ENCODE measurements at places on chromosomes 3 and 15.

DNA sequence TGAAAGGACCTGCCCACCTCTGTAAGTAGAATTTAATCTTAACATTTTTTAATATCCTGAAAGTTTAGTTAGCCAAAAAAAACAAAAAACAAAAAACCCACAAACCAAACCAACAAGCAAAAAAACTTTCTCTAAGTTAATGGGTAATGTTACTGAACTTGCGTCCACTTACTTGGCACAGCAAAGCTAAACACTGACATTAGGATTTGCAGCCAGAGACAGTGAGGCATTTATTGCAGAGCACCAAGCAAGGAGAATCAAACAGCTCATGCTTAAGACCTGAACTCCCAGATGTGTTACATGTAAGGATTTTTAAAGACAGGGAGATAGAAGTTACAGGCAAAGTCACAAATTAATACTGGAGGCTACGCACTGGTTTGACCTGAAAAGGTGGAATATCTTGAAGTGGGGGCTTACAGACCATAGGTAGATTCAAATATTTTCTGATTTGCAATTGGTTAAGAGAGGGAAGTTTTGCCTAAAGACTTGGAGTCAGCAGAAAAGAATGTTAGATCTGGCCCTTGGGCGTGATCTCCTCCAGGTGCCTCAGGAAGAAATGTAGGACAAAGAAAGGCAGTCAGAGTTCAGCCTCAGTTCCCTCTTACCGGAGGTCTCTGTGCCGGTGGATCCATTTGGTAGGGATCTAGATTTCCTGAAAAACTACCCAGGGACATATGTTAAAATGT is 205.0 kb downstream of the ADAMTSL3 start:
- DNase-seq, result no peak

DNA sequence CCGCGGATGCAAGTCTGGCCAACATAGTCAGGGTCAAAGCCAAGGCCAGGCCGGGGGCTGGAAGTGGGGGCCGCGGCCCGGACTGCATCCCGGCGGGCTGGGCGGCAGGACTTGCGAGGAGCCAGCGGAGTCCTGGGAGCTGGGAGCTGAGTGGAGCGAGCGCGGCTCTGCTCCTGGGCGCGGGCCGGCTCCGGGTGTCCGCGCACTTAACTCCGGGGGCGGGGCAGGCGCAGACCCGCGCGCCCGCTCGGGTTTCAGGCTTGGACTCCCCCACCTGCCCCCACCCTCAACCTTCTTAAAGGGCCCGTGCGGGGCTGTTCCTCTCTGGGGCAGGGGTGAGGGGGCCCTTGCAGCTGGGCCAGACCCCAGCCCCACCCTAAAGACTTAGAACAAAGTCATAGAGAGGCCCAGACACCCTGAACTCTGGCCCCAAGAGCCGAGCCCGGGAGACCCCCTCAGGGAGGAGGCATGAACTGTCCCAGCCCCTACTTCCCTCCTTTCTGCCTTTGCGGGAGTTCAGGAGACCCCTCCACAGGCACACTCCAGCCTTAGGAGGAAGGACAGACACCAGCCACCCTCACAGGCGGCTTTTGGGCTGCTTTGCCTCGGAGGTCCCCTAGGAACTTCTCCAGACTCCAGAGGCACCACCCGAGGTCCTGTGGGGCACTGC is at the start of gene CSPG4:
Gene CSPG4, minus strand, starts transcription at position 181 of the 670 bp plus-strand sequence. Its CDS starts 93 bp downstream, at position 88.
- DNase-seq, result no peak

GRCh38 chr3:159616234-159616825 is 372.3 kb upstream of the IL12A start:
- DNase-seq, result no peak

GRCh38 chr3:15361494-15362214 is 29.3 kb upstream of the SH3BP5 start:
- peak; percentile 72 for DNase-seq

- no peak for DNase-seq
These were observed 107.3 kb downstream of the MINAR1 start for GRCh38 chr15:79539401-79539800.

DNA sequence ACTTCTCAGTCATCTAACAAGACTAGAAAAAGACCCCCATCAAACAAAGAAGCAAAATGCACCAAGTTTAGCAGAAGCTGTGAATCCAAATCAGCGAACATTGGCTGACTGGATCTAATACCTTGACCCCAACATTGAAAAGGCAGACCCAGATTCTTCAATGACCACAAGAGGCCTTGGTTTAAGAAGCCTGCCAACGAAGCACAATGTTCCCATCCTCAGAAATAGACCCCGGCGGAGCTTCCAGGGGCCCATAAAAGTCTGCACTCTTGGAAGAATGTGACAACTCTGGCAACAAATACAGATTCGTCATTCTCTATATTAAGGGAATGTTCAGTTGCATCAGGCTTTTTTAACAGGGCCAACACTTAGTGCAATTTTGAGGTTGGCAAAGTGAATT is 112.8 kb upstream of the BCL6 start:
- DNase-seq, result no peak

DNA sequence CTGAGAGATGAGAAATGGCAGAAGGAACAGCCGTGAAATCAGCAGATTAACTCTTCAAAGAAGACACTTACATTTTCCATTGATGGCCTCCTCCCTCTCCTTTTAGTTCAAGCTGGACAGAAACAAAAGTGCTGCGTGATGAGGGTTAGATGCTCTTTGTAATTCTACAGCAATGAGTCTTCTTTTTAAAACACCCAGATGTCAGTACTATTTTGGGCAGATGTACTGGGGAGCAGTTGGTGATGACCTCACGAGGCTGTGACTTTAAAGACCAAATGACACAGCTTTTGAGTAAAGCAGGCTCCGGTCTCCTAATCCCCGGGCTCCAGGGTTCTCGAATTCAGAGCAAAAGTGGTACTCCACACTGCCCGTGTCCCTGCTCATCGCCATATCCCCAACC is 198.2 kb downstream of the SLCO3A1 start:
- DNase-seq, result no peak

DNA sequence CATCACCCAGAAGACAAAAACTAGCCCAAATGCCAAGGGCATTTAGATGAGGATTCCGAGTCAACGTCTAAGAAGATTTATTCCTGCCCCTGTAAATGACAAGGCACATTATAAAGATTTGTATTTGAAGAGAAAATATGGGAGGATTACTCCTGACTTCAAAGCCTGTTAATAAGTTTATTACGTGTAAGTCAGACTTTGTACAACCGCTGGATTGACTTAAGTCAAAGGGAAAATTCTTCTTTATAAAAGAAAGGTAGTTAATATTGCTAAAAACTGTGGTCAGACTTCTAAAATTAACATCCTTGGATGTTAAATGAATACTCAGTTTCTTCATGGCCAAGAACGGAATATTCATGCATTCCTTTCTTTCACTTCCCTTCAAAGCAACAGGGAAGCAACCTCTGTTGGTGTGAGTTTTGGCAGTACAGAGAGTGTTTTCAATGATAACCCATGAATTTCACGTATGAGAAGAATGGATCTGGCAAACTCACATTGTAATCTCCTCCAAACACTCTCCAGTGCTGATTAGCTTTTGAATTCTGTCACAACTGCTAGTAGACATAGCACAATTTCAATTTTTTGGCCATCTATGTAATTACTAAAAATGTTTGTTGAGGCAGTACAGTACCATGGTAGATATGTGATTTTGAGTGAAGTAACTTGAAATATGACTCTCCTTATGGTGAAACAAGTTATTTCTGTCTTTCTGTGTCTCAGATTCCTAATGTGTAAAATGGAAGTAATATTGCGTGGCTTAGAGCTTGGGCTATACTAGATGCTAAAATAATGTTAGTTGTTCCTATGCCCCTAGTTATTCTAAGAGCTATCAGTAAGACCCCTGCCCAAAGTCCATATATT is 62.0 kb downstream of the PLD1 start:
- DNase-seq, result no peak

GRCh38 chr15:100812802-100813201 is 66.8 kb upstream of the ALDH1A3 start:
- DNase-seq, result no peak

DNA sequence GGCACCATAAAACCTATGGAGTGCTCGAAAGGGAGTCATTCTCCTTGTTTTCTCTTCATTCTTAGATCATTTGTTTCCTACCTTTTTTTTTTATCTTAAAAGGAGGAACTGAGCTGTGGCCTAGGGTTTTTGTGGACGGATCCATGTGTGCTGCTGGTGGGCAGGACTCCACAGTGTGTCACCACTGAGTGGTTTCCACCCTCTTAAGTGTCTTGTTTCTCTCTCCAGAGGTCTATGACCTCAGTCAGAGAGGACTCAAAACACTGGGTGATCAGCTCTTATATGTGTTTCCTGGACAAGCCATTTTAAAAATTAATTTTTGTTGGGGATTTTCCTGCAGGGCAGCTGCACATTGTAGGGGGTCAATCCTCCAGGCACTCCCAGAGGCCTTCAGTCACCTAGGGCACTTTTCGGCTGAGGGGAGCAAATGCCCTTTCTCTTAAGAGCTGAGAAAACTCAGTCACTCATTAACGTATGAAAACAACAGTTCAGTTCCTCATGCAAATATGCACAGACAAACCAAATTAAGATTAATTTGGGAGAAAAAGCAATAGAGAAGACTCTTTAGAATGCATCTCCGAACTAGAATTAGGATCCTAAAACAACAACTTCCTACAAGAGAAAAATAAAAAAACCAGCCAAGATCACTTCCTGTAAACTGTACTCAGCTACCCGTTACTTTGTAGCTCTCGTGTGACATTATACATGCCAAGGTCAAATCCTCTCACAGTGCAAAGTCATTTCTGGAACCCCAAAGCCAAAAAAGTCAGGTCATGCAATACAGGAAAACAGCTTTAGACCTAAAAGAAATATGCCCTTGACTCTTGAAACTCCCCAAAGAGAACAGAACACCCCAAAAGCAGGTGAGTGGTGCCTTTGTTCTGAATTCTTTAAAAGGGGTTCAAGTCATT is 27.6 kb upstream of the FAM3D start:
- no peak for DNase-seq

DNA sequence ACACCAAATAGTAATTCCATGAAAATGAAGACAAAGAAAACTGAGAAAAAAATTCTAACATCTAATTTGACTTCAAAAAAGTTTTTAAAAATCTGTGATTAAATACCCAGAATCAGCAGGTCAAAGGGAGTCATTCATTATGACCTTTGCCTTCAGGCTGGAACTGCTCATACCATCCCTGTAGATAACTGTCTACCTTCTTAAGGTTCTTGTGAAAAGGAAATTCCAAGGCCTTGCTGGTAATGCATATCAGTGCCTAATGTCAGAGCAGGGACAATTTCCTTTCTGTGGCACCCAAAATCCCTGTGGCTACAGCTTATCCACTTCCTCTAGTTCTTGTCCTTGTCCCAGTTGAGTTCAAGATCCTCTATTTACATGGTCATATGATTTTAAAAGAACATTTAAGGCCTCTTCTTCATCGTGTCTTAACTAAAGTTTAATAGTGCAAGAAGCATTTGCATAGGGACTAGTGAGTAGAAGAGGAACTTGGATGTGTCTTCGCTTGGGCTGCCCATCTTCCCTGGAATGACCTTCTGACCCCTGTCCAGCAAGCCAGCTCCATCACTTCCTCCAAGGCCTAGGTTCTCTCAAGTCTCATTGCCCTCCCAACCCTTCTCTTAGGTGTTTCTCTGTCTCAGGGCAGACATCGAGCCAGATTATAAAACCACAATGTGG is 8.7 kb upstream of the PLCL2 start:
- no peak for DNase-seq

DNA sequence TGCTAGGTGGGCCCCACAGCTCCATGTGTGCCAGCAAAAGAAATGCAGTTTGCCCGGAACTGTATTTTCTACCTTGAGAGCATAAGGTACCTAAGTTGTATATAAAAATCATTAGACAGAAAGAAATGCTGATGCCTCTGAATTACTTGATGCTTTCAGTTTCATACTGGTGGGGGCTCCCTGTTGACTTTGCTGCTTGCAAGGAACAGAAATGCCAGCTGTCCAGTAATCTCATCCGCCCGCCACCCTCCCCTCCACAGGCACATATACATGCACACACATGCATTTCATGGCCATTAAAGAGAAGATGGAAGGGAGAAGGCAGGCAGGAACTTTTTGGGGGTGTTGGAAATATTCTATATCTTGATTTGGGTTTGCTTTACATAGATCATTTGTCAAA is 38.4 kb downstream of the LIMD1 start:
- DNase-seq, result no peak

- DNase-seq, result no peak
These were observed 1.2 kb downstream of the PCBP4 start for GRCh38 chr3:51966016-51966415.

GRCh38 chr15:69145694-69146492 is 14.5 kb upstream of the GLCE start:
- DNase-seq, result no peak

DNA sequence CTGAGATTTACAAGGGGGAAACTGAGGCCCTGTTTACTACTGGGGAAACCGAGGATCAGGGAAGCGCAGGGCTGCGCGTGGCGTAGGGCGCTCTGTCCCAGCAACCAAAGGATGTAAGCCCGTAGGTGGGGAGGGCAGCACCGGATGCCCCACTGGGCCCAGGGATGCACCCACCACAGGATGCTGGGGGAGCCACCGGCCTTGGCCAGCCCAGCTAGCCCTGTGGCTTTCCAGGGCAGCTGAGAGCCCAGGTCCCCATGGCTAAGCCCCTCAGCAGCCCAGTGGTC is 33.4 kb downstream of the RPN1 start:
- DNase-seq, result no peak

DNA sequence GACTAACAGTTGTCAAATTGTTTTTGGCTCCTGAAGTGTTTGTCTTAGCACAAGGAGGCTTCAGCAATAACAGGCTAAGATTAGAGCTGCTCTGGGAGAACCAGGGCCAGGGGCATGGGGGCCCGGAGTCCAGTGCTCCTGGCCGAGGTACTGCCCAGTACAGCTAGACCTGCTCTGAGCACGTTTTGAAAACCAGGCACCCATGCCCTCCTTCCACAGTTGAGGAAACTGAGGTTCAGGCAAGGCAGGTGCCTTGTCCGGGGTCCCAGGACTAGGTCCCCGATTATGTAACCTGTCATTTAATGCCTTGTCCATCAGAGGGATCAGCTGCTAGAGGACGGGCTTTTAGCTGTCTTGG is 19.2 kb downstream of the KBTBD13 start:
- DNase-seq, result no peak

GRCh38 chr3:137259701-137260100 is 301.9 kb downstream of the IL20RB start:
- no peak for DNase-seq

DNA sequence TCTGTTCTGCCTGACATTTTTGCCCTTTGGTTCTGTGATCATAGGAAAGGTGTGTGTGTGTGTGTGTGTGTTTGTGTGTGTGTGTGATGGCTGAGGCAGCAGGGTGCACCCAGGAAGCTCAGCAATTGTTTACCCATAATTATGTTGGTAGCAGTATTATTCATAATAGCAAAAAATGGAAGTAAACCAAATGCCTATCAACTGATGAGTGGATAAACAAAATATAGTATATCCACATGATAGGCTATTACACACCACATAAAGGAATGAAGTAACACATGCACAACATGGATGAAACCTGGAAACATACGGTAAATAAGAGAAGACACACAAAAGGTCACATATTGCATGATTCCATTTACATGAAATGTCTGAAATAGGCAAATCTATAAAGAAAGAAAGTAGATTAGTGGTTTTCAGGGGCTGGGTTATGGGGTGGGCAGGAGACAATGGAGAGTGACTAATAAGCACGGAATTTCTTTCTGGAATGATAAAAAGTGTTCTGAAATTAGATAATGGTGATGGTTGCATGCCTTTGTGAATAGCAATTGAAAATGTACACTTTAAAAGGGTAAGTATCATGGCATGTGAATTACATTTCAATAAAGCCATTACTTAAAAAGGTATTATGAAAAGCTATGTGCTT is 167.2 kb downstream of the POLR2M start:
- DNase-seq, result no peak

Measured in stimulated activated CD8-positive, alpha-beta memory T cell treated with anti-CD3 and anti-CD28 coated beads, Interleukin-4, amount 100 ng/mL, for 48 hours (primary cell).